ENCODE measurements at places on chromosomes 4 and X.

GRCh38 chr4:163610648-163611047 is 116.2 kb downstream of the TMA16 start:
- DNase-seq = no peak

GRCh38 chr4:152939621-152940020 is 3.5 kb downstream of the FHDC1 start:
- peak; percentile 33 for DNase-seq

GRCh38 chrX:145609951-145610511 is 207.6 kb upstream of the SLITRK2 start:
- no peak for DNase-seq

DNA sequence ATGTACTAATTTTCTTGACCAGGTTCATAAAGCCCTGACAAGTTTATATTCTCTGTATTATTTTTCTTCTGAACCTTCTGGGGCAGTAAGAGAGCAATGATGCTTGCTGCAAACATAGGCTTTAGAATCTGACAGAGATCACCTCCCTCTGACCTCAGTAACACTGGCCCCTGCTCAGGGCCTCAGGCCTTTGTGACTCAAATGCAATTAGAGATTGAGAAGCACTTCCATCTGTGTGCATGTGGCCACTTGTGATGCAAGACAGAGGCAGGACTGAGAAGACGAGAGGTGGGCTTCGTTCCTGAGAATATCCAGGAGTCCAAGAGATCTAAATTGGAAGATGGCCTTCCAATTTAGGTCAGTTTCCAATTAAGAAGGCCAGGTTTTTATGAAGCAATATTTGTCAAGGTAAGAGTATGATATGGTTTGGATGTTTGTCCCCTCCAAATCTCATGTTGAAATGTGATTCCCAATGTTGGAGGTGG is 82.8 kb upstream of the VEGFC start:
- DNase-seq = no peak

GRCh38 chr4:53722110-53722509 is 130.8 kb upstream of the LNX1 start:
- no peak for DNase-seq

DNA sequence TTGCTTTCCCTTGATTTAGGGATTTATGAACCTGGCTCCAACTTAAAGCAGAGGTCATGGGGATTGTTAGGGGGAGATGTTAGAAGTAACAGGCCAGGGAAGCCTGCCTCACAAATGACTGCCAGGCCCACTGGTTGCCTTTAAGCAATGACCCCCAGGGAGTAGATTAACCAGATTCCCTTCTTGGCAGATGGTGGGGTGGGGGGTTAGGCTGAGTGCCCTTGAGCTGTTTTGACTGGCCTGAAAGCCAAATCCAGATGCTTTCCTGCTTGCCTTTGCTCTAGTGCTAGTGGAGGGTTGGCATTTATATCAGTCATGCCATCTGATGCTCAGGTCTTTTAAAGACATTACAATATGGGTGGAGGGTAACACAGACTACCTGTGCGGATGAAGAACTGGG is 128.1 kb downstream of the TMEM164 start:
- no peak for DNase-seq

- no peak for DNase-seq
These were observed 78.3 kb upstream of the RASGEF1B start for GRCh38 chr4:81549984-81550383.

- DNase-seq = no peak
These were observed 36.4 kb downstream of the DHX15 start for GRCh38 chr4:24547979-24548378.

GRCh38 chr4:55364691-55365344 is 18.8 kb downstream of the SRD5A3 start:
- no peak for DNase-seq

- DNase-seq = no peak
These were observed 20.8 kb upstream of the SERTM2 start for GRCh38 chrX:111490688-111491087.

DNA sequence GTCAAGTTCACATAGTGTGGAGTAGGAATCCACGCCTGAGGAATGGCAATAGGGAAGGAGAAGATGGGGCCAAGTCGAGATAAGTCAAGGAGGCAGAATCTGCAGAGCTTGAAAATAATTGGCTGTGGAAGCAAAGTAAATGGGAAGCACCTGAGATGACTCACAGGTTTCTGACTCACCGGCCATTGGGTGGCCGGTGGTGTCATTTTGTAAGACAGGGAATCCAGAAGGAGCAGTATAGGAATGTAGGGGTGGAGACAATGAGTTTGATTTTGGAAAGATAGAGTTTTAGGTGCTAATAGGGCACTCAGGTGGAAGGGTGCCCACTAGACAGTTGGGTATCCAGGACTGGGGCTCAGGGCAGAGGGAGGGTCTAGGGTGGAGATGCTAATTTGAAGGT is 201.0 kb upstream of the MAMLD1 start:
- no peak for DNase-seq

DNA sequence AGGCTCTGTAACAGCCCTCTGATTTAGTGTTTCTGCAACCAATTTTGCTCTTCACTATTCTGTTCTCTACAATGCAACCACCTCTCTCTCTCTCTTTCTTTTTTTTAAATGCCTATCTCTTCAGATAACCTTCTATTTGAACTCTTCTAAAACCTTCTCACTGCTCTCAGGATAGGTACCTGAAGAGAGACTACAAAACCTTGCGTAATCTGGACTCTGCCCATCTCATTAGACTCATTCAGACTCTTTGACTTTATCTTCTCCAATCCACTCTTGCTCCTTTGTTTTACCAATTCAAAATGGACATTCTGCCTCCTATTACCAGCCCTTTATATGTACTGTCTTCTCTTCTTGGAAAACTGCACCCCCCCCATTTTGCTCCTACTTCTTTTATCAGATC is 291.6 kb downstream of the CAMK2D start:
- DNase-seq = no peak

DNA sequence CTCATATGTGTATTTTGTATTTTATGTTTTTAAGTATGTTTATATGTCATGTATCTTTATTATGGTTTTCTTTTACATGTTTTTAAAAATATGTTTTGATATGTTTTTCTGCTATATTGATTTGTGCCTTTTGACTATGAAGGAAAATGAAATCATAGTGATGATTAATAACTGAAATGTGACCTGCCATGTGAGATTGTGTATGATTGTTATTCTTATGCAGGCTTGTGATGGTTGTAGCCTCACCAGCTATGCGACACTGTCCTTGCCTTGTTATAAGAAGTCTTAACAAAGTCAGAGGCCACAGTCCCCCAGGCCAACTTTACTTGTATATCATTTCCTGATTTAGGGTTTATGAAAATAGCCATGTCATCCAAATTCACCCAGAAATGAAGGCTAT is 83.2 kb downstream of the TMEM131L start:
- no peak for DNase-seq

- no peak for DNase-seq
These were observed 46.6 kb downstream of the RHOH start for GRCh38 chr4:40243386-40243948.

DNA sequence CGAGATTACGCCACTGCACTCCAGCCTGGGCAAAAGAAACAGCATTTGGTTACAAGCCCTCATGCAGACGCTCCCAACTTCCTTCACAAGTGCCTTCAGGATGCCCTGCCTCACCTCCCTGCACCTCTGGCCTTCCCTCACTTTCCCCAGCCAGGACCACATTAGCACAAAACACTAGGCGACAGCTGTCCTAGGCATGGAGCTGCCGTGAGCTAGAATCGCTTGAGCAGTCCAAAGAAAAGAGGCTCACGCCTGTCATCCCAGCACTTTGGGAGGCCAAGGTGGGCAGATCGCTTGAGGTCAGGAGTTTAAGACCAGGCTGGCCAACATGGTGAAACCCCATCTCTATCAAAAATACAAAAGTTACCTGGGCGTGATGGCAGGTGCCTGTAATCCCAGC is 15.8 kb downstream of the RNF212 start:
- DNase-seq = no peak

Measured in hematopoietic multipotent progenitor cell treated with erythropoietin and hydrocortisone succinate and interleukin-3 and kit ligand, for 15 days (in vitro differentiated cells).